ENCODE measurements at places on chromosomes 13 and 19.

DNA sequence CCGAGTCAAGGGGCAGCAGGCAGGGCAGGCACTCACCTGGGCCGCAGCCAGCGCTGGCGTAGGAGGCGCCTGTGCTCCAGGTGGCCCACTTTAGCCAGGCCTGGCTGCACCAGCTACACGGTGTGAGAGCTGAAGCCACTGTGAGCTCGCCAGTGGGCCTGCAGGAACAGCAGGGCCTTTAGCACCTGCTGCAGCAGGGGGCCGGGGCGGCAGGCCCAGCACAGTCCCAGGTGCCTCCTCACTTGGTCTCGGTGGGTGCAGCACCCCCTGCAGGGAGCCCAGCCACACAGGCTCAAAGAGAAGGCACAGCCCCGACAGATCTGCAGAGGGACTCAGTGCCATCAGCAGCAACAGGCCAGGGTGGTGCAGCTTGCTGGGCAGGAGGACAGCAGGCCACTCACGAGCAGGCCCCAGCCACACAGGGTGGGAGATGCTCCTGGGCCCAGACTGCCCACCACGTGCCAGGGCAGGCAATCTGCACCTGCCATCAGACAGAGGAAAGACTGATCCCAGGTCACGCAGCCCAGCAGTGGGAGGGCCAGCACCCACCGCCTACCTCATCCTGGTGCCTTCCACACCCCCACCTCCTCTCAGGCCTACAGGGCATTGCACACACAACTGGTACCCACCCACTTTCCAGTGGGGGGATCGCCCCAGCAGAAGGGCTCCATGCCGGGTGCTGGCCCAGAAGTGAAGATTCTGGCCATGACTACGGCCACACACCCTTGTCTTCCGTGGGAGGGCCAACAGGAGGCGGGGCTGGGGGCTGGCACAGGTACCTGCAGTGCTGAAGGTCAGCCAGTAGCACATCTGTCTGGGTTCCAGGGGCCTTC is 15.8 kb downstream of the ARHGAP33 start:
- peak; percentile 20 for DNase-seq

GRCh38 chr13:114049026-114049425 is 75.2 kb upstream of the C13orf46 start:
- no peak for DNase-seq

GRCh38 chr19:1104311-1105007 is 665 bp downstream of the GPX4 start:
- DNase-seq = no peak

DNA sequence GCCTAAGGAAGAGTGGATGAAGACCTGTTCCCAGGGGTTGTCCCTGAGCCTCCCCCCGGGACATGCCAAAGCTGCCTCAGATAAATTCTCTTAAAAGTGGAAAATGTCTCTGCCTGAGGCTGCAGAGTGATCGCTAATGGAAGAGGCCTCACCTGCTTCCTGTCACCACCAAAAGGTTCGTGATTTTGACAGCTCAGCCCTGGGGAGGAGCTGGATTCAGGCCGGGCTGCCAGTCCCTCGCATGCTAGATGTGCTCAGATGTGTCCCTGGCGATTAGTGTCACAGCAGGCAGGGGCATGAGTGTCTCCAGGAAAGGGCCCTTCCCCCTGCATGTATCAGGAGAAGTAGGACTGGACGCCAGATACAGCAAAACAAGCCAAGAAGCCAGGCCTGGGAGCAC is 626.5 kb downstream of the UQCRFS1 start:
- DNase-seq = no peak

DNA sequence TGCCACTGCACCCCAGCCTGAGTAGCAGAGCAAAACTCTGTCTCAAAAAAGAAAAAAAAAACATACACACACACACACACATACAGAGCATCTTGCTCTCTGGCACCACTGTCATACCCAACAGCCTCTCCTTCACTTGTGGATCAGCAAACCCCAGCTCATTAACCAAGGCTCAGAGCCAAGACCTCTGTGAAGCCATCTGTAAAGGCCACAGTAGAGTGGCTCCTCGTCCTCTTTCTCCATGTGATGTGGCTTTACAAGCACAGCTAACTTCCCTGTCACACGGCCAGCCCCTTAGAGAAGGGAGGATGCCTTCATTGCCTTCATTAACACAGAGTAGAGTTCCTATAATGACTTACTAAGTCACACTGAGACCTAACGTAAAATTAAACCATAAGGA is 62.7 kb upstream of the LSM14A start:
- DNase-seq = no peak

- no peak for DNase-seq
Measured at GRCh38 chr19:38736036-38736412, 8.2 kb downstream of the CAPN12 start.

GRCh38 chr19:45418802-45419201 is 4.9 kb downstream of the ERCC1 start:
- no peak for DNase-seq

Measured in NCI-H526 treated with DMSO at 0.1 percent for 48 hours (cell line).